Activated naive CD4-positive, alpha-beta T cell (primary cell): ENCODE measurements at places on chromosomes 5 and 9.

- DNase-seq, result no peak
Observed at GRCh38 chr5:116502616-116503015, 72.0 kb downstream of the SEMA6A start.

DNA sequence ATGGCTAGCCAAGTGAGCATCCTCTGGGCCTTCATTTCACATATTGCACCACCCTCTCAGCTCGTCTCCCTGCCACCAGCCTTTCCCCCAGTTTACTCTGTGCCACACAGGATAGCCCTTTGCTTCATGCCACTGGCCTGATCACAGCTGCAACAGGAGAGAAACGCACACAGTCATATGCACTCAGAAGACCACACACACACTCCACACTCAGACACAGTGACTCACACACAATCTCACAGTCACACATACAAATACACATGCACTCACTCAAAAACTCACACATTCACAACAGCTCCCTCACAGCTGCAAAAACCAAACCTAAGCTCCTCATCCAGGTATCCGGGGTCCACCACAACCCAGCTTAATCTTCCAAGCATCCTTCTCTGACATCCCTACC, 38.7 kb downstream of the TTC39B start:
- DNase-seq, result no peak

DNA sequence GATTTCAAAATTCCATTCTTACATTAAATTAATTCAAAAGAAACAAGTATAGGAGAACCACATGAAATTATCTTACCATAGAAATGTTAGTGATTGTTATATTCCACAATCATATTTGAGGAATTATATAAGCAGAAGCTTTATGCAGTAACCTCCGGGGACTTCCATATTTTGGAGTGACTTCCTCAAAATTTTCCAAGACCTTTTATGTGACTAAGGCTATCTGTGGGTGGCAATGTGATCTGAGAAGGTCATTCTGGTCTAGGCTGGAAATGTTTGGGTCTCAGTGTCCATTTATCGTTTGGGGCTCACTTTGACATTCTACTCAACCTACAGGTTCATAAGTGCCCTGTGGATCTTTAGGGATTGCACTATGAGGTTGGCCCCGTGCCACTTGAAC, 776.6 kb downstream of the CDH12 start:
- DNase-seq, result no peak

DNA sequence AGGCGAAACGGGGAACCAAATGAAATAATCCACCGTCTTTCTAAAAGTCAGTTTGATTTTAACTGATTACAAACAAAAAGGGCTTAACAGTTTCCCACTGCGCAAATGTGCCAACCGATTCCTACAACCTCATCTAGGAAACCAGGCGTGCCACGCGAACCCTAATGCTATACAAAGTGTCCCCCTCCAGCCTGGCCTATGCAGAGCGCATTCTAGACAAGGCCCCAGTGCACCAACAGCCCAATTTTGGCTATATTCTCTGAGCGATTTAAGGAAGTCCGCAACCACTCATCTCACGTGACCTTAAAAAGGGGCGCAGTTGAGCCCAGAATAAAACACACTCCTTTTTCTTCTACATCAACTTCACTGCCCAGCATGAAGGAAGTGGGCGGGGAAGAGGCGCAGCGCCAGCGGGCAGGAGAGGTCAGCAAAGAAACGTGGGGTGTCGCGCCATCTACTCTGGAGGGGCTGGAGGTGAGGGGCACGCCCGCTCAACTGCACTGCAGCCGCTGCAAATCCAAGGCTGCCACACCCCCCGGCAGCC, 779 bp downstream of the FAM13B start:
- DNase-seq, result peak; percentile 26

- no peak for DNase-seq
Observed at GRCh38 chr9:102507044-102507687, 488.0 kb upstream of the CYLC2 start.

- no peak for DNase-seq
Observed at GRCh38 chr5:73119451-73120157, 771 bp upstream of the TMEM171 start.

DNA sequence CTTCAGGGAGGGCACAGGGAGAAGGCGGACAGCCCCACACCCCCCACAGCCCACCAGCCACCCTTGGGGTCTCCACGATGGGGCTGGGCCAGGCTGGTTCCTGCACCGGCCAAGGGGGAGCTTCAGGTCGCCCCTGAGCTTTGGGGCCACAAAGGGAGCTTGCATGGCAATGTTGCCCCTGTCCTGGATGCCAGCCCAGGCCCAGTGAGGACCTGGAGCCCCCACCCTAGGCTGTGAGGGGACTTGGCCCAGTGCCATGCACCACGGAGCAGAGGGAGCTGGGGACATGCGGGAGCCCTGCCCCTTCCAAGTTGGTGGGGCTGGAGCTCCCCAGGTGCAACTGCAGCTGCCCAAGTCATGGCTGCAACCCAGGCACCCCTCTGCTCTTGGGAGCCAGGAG, 18.4 kb downstream of the TMEM38B start:
- no peak for DNase-seq

DNA sequence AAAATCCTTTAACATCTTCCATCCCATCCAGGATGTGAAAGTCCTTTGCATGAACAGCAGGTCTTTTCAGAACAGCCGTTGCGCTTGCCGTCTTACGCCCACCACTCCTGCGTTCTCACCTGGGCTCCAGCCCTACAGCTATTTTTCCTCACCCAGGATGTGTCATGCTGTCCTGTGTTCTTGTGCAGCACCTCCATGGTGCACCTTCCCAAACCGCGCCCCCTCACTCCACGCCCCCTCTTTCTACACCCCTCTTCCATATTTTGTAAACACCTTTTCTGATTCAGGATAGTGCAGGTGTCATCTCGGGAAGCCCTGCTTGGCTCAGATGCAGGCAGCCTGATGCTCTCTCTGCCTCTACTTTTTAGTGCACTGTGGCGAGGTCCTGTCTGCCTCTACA, 18.4 kb downstream of the CAMK4 start:
- no peak for DNase-seq

- no peak for DNase-seq
Observed at GRCh38 chr5:96072138-96072790, 110.6 kb upstream of the ELL2 start.

GRCh38 chr9:90966480-90967144, 165.0 kb downstream of the SYK start:
- no peak for DNase-seq

- no peak for DNase-seq
Observed at GRCh38 chr5:122064992-122065391, 13.1 kb downstream of the LOX start.

DNA sequence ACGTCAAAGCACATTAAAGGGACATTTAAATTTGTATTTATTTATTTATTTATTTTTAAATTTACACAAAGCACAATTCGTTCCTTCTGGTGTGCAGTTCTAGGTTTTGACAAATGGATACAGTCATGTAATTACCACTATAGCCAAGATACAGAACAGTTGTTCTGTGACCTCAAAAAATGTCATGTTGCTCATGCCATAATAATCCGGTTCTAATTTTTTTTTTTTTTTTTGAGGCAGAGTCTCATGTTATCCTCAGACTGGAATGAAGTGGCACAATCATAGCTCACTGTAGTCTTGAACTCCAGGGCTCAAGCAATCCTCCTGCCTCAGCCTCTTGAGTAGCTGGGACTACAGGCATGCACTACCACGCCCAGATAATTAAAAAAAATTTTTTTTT, 7.8 kb downstream of the IGFBPL1 start:
- DNase-seq, result no peak

DNA sequence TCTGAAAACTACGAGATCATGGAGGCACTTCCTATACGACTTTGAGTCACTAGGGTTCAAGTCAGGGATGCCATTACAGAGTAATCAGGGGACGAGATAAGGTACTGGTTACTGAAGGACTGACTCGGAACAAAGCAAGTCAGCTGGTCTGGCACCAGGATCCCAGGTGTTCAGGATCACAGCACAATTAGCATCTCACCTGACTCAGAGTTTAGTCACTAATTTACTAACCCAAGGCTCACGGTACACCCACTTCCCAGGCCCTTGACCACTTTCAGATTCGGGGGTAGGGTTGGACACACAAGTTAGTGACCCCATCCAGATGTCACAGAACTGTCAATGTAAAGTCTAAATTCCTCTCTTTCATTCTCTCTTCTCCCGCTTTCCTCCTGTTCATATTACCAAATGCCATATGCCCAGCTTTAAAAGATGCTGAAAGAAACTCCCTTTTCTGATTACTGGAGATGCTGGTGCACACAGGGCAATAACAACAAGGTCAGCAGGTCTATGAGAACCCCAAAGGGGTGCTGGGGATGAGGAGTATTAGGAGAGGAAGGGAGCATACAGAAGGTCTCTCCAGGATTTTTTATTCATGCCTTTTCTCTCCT, 657.8 kb downstream of the TLE1 start:
- no peak for DNase-seq

- DNase-seq, result no peak
Observed at GRCh38 chr5:157473383-157474320, 13.6 kb downstream of the NIPAL4 start.

GRCh38 chr5:42837601-42838000, 25.9 kb upstream of the SELENOP start:
- no peak for DNase-seq

DNA sequence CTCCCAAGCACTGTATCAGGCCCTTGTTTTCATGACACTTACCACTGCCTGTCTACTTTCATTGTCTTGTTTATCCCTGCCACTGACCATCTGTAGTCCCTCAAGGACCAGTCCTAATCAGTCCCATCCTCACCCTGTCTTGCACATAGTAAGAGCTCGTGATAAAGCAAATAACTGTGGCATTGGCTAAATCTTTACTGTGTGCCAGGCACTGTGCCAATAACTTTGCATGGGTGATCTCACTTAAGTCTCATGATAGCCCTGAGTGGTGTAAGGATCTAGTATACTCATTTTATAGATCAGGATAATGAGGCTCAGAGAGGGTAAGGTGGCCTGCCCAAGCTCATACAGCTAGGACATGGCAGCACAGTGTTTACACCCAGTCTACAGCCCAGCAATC, 5.6 kb downstream of the CDX1 start:
- DNase-seq, result no peak

- DNase-seq, result no peak
Observed at GRCh38 chr5:129496421-129496820, 36.3 kb downstream of the ADAMTS19 start.

DNA sequence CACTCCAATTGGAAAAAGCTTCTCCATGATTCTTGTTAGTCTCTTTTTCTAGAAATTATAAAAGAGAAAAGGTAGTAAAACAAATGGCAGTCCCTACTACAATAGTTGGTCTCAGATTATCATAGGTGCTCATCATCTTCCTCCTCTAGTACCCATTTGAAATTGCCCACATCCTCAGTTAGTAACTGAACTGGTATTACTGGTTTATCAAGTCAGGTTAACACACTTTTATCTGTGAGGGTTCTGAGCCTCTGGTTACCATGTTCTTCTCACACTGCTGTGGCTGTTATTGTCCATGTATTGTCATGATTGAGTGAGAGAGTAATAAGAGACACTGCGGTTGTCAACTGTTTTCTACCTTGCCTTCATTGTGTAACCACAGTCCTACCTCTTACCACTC, 901.7 kb downstream of the TLE1 start:
- DNase-seq, result no peak

DNA sequence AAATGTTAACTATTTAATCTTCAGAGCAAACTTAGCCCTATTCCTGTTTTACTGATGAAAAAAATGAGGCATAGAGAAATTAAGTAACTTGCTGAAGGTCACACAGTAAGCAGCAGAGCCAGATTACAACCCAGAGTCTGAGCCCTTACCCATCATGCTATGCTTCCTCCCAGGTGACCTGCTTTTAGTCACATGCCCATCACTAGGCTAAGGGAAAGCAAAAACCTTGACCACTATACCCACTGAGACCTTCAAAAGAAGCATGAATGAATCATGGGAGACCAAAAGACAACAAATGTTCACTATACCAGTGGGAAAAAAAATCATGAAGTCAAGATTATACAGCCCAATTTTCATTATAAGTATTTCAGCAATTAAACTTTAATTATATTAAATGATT, 5.3 kb upstream of the HAUS6 start:
- DNase-seq, result no peak

DNA sequence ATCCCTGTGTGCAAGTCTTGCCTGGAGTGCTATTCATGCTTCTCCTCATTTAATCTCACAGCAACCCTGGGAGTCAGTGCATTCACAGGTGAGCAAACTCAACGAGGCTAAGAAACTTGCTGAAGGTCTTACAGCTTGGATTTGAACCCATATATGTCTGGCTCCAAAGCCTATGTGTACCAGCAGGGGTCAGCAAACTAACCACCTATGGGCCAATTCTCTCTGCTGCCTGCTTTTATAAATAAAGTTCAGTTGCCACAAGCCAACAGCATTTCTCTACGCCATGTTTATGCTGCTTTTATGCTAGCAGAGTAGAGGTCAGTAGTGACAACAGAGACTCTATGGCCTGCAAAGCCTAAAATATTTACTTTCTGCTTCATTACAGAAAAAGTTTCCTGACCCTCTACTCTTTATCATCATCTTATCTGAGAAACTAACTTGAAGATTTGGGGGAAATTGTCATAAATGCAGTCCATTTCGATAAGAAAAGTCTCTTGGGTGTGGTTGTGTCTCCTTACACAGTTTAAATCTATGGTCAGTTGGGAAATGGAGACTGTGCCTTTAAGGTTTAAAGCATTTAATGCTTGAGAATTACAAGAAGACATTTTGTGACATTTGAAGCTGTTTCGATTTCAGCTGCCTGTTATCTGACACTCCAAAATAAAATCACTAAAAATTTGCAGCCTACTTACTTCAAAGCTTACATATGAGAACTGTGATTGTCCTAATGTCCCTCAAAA, 137.7 kb downstream of the PRELID2 start:
- no peak for DNase-seq

- no peak for DNase-seq
Observed at GRCh38 chr5:31863991-31864411, 225.1 kb downstream of the PDZD2 start.

- no peak for DNase-seq
Observed at GRCh38 chr5:152649609-152650008, 244.5 kb upstream of the NMUR2 start.

GRCh38 chr5:92599217-92599810, 981.7 kb downstream of the NR2F1-AS1 start:
- no peak for DNase-seq
